ENCODE measurements at places on chromosomes 6 and 20. TPM values are rescaled to one million over a fixed set of nuclear protein-coding genes. Genes with fewer than 3 reads are reported as not detected.

DNA sequence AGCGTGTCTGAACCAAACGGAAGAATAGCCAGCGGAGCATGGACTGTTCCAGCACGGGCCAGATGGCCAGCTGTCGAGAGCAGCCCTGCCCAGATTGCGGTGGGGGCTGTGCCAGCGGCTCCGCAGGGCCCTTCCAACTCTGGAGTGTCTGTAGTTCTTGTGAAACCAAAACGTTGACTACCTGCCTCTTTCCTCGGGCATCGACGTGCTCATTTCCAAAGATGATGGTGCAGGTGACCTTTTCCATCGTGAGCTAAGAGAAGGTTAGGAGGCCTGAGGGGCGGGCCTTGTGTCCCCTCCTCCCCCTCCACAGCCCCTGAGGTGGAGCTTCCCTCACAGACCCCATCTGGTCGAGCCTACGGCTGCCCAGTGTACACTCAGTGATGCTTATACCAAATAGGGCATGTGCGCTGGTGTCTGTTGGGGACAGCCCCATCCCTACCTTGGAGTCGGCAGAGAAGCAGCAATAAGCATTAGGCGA lies 12.9 kb upstream of the C20orf144 start:
- DNase-seq, result no peak

GRCh38 chr20:40545478-40545877 lies 143.6 kb downstream of the MAFB start:
- DNase-seq, result no peak

Gene HLA-DRA
- polyA plus RNA-seq, result 77.2 TPM

Gene CCN6
- 3.6 TPM for polyA plus RNA-seq

DNA sequence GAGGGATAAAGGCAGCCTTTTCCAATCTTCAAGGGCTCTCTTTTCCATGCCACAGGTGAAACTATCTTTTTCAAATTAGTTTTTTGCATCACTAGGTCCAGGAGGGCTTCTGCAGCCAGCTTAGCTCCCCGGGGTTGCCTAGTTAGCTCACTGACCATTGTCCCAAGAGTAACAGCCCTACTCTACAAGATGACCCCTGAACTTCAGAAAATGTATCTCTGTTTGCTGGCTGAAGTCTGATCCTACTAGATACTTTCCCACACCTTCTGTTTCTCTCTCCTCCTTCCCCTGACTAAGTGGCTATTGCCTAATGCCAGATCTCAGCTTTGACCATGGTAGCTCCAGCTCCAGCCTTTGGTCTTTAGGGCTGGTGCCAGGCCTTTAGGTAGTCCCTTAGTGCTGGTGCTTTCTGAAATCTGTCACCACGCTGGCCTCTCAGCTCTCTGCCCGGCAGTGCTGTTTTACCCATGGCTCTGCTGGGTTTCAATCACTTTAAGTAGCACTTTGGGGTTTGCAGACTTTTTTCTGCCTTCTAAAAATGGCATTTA lies 255.1 kb downstream of the RNGTT start:
- no peak for DNase-seq

Gene MAS1
- 0.04 TPM for polyA plus RNA-seq

All from left renal pelvis (tissue), 4 donors.